ENCODE measurements at places on chromosomes 1 and 21.

DNA sequence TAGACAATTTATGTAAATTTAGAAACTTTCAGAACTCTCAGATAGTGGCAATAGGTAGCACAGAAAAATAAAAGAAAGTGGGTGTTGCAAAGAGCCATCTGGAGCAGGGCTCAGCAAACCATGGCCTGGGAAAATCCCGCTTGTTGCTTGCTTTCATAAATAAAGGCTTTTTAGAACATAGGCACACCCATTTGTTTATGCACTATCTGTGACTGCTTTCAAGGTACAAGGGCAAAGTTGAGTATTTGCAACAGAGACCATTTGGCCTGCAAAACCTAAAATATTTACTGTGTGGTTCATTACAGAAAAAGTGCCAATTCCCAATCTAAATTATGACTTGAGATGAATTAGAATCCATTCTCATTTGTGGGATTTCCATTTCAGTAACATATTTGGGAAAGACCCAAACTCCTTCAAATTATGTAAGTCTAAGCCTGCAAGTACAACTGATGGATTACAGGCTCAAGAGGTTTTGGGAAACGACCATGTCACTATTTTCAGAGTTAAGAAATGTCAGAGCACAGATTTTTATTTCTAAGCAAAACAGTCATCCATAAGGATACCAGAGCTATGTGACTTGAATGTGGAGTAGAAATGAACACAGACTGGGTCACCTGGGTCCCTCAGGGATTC lies 43.5 kb upstream of the DPT start:
- no peak for DNase-seq

- DNase-seq: no peak
Observed at GRCh38 chr1:3065797-3066196, 3.2 kb upstream of the PRDM16 start.

GRCh38 chr1:205766038-205766437 lies 9.2 kb downstream of the RAB29 start:
- no peak for DNase-seq

DNA sequence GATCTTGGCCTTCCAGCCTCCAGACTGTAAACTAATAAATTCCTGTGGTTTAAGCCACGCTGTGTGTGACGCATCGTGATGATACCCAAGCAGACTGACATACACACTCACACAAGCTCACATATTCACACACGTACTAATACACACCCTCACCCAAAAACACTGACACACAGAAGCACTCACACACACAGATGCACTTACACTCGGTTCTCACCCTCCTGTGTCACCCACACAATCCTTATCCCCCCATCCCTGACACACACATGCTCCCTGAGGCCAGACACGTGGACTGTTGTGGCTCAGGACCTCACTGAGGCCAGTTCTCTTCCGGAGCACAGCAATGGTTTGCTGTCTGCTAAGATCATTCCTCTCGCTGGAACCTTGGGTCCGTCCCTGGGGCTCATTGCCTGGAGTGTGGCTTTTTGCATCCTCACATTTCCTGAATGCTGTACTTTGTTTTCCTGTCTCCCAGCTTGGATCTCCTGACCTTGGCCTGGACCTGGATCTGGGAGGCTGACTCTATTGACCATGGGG lies 76.9 kb upstream of the LYST start:
- DNase-seq: no peak

DNA sequence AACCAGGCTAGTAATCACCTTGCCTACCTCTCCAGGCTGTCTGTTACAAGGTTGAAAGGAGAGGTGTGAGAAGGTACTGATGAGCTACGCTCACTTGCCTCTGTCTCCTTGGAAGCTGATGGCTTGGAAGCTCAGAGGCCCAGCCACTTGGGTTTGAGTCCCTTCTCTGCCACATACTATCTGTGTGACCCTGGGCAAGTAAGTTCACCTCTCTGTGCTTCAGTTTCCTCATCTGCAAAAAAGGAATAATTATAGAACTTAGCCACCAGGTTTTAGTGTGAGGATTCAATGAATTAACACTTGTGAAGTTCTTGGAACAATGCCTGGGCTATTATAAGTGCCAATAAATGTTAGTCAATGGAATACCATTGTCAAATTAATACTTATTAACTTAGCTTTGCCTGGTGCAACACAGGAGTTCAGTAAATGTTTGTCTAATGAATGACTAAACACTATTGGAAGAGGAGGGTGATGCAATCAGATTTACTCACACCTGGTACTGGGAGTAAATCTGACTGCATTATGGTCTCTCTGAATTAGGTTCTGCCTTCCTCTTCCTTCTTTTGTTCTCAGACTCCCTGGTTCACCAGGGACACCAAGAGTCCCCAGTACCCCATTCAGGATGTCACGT lies 55.5 kb downstream of the TRABD2B start:
- DNase-seq: no peak

DNA sequence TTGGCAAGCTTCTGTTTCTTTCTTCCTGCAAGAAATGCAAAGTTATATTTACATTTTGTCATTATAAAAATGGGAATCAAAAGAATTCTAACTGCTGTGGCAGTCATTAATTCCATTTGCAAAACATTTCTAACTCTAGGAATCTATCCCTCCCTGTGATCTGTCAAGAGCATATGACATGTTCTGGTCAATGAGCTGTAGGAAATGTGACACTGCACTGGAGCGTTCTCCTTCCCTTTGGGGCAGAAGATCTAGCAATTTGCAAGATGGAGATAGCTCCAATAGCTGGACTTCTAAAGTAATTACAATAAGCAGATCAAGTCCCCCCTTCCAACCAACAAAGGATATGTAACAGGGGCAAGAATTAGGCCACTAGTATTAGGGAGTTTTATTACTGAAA lies 6.3 kb downstream of the TOMM20 start:
- DNase-seq: no peak
